ENCODE measurements at places on chromosomes 11 and 22.

GRCh38 chr11:96061730-96062129 is 137.8 kb upstream of the MTMR2 start:
- no peak for DNase-seq

GRCh38 chr22:29712119-29712518 is 7.7 kb upstream of the CABP7 start:
- no peak for DNase-seq

- no peak for DNase-seq
Observed at GRCh38 chr22:29793396-29793795, 26.2 kb downstream of the UQCR10 start.

DNA sequence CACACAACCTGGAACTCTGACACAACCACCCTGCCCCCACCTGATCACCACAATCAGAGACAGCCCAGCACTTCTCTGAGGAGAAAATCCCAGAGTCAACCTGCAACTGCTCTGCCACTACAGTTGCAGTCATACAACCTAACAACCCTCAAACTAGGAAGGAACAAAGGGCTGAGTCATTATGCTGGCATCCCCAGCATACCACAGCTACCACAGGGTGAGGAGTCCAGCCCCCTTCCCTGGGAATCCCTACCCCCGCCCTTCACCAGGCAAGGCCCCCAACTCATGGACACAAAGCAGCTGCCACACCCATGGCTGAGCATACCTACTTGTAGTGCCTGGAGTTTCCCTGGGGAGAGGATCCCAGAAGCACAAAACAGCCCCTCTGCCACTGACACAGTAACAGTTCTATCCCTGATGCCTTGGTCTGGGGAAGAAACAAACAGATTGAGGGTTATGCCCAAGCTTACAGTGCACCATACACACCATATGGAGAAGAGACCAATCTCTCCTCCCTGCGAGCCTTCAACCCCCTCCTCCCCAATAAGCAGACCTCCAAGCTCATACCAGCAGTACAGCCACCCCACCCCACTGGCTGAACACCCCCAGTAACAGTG is 68.5 kb upstream of the C11orf58 start:
- peak; percentile 37 for DNase-seq

- DNase-seq = no peak
Observed at GRCh38 chr11:66595245-66595904, 2.4 kb downstream of the CCS start.

- no peak for DNase-seq
Observed at GRCh38 chr11:850775-851763, 8.4 kb downstream of the TSPAN4 start.

DNA sequence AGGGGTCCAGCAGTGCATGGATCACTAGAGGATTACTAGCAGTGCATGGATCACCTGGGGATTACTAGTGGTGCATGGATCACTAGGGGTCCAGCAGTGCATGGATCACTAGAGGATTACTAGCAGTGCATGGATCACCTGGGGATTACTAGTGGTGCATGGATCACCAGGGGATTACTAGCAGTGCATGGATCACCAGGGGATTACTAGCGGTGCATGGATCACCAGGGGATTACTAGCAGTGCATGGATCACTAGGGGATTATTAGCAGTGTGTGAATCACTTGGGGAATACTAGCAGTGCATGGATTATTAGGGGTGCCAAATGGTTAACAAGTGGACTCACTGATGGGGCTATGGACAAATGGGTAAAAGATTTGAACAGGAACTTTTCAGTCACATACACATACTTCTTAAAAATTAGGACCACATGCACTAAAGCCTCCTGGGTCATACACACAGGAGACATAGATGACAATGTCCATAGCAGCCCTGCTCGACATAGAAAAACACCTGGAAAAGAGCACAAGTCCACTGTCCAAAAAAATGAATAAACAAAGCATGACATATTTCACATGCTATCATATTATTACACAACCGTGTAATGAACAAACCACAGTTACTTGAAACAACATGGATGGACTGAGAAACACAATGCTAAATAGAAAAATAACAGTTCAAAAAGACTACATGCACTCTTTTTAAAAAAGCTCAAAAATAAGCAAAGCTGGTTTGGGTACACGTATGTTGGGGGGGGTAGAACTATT is 109.8 kb downstream of the CD44 start:
- DNase-seq = no peak

DNA sequence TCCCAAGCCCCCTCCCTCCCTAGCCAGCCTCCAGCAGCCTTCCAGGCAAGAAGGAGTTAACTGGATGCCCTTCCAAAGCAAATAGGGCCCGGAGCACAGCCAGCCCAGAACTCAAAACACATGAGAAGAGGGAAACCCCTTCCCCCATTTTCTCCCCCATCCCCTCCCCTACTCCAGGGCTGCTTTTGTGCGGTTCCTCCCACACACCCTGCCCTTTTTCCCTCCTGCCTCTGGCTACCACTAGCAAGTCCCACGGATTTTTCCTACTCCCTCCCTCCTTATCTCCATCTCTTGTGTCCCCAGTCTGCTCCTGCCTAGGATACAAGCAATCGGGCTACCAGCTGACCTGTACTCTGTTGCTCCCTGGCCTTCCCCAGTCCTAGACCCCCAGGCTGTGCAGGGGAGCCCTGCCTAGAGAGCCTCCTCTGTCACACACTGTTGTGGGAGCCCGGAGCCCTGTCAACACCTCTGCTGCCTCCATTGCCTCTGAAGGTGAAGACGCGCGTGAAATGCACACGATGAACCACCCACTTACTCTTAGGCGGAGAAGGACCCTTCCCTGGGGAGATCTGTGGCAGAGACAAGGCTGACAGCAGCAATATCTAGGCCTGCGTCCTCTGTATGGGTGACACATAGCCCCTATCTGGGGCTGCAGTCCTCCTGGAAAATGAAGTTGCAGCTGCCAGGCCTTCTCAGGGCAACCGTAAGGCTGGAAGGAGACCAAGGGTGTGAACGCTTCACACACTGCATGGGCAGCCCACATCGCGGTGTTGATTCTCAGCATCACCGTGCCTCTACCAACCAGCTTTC is 282.8 kb downstream of the MN1 start:
- DNase-seq = no peak

DNA sequence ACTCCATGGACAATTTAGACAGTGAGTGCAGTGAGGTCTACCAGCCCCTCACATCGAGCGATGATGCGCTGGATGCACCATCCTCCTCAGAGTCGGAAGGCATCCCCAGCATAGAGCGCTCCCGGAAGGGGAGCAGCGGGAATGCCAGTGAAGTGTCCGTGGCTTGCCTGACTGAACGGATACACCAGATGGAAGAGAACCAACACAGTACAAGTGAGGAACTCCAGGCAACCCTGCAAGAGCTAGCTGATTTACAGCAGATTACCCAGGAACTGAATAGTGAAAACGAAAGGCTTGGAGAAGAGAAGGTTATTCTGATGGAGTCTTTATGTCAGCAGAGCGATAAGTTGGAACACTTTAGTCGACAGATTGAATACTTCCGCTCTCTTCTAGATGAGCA is 51.4 kb downstream of the SPECC1L start:
- no peak for DNase-seq

DNA sequence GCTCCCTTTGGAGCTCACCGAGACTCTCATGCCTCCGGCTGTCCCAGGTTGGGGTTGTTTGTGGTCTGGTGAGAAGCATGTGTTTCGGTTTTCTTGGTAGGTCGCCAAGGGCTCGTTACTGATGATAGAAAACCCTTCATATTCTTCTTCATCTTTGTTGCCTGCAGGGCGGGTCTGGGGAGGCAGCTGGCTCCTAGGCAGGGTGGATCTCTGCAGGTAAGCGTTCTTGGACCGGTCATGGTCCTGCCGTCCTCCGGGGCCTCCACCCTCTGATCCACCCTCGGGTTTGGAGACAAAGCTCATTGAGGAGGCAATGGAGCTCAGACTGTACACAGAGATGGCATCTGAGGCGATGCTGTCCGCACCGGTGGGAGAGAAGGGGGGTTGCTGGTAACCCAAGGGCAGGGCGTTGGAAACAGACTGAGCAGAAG is 64.3 kb upstream of the PITPNB start:
- no peak for DNase-seq

GRCh38 chr11:57936050-57936418 is 87.6 kb upstream of the OR9Q1 start:
- DNase-seq = no peak

GRCh38 chr22:46626911-46627805 is 7.0 kb downstream of the GRAMD4 start:
- DNase-seq = no peak

DNA sequence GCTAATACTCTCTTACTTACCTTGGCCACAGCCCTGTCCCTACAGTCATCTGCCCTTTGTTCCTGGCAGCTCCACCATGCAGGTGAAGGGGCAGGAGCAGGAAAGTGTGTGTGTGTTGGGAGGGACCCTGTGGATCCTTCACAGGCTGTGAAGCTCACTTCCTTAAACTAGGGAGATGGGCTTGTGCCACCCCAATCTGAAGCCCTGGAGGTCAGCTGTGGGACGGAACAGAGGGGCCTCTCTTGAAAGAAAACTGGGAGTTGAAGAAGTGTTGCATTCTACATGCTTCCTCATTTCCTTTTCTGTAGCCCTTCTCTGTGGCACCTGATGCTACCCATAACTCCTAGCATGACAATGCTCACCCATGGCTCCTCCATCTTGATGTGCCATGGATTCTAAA is 11.7 kb downstream of the FADS1 start:
- no peak for DNase-seq

DNA sequence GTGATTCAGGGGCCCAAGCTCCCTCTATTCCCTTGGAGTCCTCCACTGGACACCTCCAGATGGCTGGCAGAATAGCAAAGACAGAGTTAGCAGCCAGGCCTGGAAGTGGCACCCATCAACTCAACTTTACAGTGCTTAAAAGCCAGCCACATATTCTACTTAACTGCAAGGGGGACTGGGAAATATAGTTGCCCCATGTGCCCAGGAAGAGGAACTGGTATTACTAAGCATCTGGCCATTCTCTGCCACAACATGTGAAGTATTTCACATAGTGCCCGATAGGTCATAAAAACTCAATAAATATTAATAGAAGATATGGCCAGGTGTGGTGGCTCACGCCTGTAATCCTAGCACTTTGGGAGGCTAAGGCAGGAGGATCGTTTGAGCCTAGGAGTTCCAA is 5.5 kb upstream of the IL10RA start:
- no peak for DNase-seq

DNA sequence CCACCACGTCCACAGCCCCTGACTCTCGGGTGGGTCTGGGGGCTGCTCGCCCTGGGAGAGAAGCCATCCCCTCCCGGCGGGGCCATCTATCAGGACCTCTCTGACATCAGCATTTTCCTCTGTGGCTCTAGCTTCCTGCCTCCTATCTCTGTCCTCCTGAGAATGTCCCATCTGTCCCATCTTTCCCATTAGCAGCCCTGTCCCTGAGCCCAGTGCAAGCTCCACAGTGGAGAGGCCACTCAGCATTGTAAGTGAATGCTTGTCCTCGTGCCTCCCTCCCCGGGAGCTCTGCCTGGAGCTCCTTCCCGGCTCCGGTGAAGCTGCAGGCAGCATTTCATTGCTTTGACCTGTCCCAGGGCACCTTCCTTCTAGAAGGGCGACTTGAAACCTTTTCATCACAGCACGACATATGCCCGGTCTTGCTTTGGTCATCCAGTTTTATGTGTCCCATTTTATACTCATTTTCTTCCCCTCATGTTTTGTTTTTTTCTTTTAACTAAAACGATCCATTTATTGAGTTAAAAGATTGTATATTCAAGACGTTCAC is 49.7 kb downstream of the RTN4R start:
- DNase-seq = no peak

- DNase-seq = no peak
Observed at GRCh38 chr11:36399236-36399635, 103.1 kb downstream of the PRR5L start.

- no peak for DNase-seq
Observed at GRCh38 chr11:45428541-45429230, 142.5 kb upstream of the SYT13 start.
